Stimulated activated CD4-positive, alpha-beta T cell treated with anti-CD3 and anti-CD28 coated beads, Interleukin-15, amount 100 ng/mL, for 48 hours (primary cell): ENCODE measurements at places on chromosomes 1 and 21.

GRCh38 chr1:88149686-88150085 is 534.4 kb upstream of the PKN2 start:
- no peak for DNase-seq

DNA sequence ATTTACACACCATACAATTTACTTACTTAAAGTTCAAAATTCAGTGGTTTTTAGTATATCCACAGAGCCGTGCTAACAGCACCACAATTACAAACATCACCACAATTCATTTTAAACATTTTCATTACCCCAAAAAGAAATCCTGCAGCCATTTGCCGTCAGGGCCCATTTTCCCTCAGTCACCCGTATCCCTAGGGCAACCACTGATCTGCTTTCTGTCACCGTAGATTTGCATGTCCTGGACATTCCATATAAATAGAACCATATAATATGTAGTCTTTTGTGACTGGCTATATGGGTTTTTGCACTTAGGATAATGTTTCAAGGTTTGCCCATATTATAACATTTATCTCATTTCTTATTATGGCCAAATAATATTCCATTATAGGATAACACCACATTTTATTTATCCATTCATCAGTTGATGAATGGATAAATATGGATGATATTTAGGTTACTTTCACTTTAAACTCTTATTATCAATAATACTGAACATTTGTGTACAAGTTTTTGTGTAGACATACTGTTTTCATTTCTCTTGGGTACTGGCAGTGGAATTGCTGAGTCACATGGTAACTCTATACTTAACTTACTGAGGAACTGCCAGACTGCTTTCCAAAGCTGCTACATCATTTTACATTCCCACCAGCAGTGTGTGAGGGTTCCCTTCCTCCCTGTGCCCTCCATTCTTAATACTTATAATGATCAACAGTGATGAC is 68.9 kb downstream of the ST3GAL3 start:
- no peak for DNase-seq

- DNase-seq, result no peak
Measured at GRCh38 chr1:76247261-76247852, 172.8 kb downstream of the ST6GALNAC3 start.

DNA sequence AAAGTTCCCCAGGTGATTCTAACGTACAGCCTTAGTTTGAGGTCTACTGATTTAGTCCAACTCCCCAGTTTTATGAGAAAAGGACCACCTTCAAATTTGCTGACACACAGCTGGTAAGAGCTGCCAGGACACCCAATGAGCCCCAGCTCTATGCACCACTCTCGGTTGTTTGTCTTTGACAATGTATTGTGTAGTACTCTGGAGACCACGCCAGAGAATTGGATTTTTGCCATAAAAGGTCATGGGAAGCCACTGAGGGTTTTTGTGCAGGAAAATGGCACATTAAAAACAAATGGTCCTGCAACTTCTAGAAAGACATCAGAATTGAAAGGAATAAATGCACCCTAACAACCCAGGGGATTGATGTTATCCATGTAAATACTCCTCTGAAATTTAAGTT is 7.1 kb upstream of the IER5 start:
- no peak for DNase-seq

- no peak for DNase-seq
Measured at GRCh38 chr1:29117381-29117780, 6.3 kb downstream of the TMEM200B start.

- DNase-seq, result no peak
Measured at GRCh38 chr1:170321113-170321512, 175.4 kb downstream of the NTMT2 start.

GRCh38 chr1:48691429-48692001 is 85.2 kb downstream of the BEND5 start:
- no peak for DNase-seq

DNA sequence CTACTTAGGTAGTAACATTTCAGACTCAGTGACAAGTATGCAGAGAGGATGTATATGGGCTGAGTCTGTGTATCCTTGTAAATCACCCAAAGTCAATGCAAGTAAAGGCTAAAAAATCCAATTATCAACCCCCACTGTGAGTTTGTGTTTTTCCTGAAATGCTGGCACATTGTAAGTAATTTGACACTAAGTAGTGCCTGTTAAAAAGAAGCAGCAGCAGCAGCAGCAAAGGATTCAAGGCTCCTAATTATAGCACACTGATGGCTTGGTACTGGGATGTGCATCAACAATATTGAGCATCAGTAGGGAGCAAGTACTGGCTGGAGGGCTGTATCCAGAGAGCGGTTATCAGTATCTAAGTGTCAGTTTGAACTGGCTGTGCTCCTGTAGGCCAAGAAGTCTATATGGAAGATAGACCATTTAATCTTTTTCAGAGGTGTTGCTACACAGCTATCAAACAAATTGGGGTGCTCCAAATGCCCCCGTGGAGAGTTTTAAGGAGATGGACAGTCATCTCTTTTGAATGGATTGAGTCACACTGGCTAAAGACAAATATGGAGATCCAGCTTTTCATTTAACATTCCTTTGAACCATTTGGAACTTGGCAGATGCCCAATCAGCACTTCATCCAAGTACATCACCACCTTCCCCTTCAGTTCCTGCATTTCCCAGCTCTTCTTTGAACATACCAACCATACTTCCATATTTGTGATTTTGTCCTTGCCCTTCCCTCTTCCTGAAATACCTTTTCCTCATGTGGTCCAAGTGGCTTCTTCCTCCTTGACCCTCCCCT is 241.2 kb upstream of the ST6GALNAC5 start:
- no peak for DNase-seq

DNA sequence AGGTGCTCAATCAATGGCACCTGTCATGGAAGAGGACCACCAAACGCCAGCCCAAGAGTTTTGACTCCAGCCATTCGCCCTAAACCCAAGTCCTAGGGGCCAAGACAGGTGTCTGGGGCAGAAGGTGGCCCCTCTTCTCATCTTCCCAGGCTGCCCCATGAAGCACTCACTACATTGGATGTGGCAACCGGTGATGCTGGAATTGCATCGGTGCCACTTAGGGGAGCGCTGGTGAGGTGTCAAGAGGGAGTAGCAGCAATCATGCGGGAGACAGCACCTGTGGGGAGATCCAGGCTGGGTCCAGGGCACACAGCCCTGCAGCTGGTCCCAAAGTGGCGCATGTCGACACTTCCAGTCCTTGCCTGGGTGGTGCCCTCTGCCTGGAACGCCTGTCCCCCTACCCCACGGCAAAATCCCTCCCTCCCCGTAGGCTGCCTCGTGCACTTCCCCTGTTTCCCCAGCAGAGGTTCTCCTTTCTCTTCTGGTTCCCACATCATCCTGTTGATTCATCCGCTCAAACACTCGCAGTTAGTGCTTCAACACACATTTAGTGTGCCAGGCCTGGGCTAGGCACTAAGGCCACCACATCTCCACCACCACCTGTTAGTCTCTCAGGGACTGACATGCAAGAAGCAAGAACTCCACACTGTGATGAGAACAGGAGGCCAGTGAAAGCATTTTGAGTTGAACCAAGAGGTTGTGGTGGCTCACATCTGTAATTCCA is 18.5 kb downstream of the PLA2G2D start:
- DNase-seq, result peak; percentile 10
